NCI-H1417 treated with DMSO at 0.1 percent for 48 hours (cell line): ENCODE measurements at places on chromosomes 11 and 22.
A peak's percentile ranks its signal among the peaks of the same experiment; 100 is the strongest.

GRCh38 chr11:35540526-35540925 is 15.1 kb upstream of the PAMR1 start:
- no peak for DNase-seq

GRCh38 chr11:94455861-94456260 is 37.8 kb downstream of the MRE11 start:
- DNase-seq: no peak

DNA sequence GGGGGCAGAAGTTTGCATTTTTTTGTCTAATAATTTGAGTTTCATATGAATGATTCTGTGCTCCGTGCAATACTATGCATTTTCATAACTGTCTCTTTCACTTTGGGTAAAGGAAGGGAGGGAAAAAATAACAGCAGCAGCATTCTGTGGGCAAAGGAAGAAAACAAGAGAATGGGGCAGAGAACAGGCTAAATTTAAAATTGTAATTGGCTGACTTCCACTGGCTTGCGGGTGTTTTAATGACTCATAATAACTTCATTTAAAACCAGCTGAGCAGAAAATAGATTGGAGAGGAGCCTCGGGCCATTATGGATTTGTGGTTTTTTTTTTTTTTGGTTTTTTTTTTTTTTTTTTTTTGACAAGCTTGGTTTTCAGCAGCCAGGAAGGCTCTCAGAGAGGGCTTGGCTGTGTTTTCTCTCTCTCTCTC is 107.4 kb downstream of the ZBTB16 start:
- DNase-seq: peak; percentile 86

DNA sequence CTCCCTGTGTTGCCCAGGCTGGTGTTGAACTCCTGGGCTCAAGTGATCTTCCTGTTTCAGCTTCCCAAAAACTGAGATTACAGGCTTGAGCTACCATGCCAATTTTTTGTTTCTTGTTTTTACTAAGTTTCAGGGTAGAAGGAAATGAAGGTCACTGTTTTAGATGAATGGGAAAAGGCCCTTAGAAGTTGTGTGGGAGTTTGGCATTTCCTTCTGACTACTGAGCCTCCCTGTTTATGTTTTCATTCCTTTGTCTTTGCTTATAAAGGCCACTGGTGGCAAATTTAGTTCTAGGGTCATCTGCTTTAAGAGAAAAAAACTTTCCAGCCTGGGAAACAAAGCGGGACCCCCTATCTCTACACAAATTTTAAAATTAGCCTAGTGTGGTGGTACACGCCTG is 22.1 kb downstream of the SRPRA start:
- no peak for DNase-seq

GRCh38 chr11:65968600-65969482 is 7.3 kb downstream of the SART1 start:
- DNase-seq: no peak

DNA sequence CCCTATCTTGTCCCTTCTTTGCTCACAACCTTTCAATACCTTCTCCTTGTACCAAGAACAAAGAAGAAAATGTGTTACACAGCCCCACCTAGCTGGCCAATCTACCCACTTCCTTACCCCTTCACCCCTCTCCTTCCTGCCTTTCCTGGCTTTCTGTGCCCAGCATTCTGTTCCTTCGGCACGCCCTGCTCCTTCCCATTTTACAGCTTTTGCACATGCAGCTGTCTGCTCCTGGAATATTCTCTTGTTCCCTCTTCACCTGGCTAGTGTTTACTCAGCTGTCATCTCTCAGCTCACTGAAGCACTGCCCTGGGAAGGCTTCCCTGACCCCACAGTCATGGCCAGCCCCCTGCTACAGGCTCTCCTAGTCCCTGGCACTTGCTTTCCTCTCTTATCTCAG is 30.7 kb downstream of the SERPINH1 start:
- peak; percentile 73 for DNase-seq
